Activated gamma-delta T cell treated with anti-CD3 and anti-CD28 coated beads, Interleukin-2, amount 50 U/mL, for 16 hours (primary cell): ENCODE measurements at places on chromosomes 5 and 9.

DNA sequence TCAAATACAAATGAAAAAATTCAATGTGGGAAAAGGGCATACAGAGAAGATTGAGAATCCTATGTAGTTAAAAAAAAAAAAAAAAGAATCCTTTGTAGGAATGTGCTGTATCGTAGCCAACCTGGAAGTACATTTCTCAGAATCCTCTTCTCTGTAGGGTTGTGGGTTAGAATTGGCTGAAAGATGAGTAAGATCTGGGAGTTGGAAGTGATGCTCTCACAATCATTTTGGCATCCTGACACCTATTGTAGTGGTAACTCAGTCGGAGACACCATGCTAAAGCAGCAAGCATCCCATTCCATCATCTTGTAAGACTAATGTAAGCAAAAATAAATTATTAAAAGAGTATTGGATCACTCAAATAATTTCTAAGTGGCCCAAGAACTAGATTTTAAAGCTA is 30.6 kb downstream of the MRPL22 start:
- no peak for DNase-seq

GRCh38 chr5:112106878-112107277 is 312.2 kb downstream of the EPB41L4A start:
- DNase-seq: no peak

- no peak for DNase-seq
Measured at GRCh38 chr5:124745928-124746915, at the start of gene ZNF608. TSS of gene ZNF608 (minus strand) at chr5:124746639. CDS start at chr5:124744989, 1,650 bp downstream.

DNA sequence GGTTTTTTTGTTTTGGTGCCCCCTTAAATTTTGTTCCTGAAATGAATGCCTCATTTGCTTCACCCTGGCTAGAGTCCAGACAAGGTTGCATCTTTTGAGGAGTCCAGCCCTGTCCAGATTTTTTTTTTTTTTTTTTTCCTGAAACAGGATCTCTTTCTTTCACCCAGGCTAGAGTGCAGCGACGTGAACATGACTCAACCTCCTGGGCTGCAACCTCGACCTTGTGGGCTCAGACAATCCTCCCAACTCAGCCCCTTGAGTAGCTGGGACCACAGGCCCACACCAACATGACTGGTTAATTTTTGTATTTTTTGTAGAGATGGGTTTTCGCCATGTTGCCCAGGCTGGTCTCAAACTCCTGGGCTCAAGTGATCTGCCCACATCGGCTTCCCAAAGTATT is 469.0 kb upstream of the BRINP1 start:
- DNase-seq: no peak

GRCh38 chr5:4001758-4002533 is 406.3 kb downstream of the IRX1 start:
- no peak for DNase-seq

DNA sequence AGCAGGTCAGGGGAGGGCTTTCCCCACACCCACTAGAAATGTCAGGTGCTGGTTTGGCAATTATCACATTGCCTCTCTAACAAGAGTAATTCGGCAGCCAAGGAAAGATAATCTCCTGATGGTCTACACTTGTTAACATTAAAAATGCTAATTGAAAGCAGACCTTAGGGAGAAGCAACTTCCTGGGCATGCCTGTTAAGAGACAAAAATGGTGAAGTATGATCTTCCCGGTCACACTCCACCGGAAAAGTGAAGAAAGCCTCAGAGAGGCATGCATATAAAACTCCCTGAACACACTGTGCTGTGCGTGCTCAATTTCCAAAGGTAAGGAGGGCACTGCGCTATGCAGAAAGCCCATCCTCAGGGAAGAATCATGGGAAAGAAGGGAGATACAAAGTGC is 244.3 kb downstream of the FAM170A start:
- DNase-seq: no peak

- no peak for DNase-seq
Measured at GRCh38 chr9:93118863-93119702, 15.0 kb downstream of the NINJ1 start.

DNA sequence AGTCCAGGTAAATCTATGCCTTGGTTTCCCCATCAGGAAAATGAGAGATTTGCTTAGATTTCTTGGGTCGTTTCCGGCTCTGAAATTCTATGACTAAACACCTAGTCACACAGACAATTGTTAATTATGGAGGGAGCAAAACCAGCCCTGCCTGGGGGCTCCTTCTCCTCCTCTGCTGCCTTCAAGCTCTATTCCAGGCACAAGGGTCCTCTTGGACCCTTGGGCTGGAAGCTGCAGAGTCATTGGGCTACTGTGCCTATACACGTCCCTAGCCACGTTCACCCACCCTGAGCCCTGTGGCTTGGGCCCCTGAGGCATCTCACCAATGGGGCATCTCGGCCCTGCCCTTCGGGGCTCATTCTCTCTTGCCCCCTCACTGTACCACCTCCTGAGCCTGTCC is 73.8 kb upstream of the TBC1D2 start:
- DNase-seq: no peak

GRCh38 chr5:96256795-96257470 is 176.1 kb downstream of the PCSK1 start:
- no peak for DNase-seq
